Cortex of kidney (tissue), 1 donor: ENCODE measurements at places on chromosomes 3 and 15.

DNA sequence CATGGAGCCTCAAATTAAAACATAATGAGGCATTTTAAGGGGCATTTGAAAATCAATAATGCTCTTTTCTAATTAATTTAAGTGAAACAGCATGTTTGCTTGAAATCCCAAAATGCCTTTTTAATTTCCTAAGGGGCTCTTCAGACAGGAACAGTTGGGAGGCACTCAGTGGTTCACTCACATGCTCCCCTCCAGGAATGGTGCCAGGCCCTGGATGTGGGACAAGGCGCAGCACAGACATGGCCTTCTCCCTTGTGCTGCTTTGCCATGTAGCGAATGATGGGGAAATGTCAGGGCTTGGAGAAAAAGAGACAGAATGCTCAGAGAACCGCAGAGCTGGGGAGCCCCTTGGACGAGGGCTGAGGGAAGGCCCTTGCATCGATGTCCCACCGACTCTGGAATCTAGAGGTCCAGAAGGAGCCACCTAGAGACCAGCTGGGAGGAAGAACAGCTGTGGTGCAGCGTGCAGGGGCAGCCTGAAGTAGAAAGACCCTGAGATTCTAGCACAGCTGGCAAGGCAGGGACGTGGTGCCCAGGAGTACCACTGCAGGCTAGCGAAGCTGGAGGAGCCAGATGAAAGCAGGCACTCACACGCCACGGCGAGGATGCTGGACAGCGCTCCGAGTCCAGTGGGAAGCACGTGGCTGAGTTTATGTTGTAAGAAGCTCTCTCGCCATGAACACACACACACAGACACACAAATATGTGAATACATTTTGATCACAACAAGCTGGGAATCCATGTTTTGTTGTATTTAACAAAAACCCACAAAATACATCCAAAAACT, 27.0 kb downstream of the NSMCE3 start:
- DNase-seq: no peak

- no peak for DNase-seq
Observed at GRCh38 chr3:127175272-127175671, 17.7 kb upstream of the PRR23E start.

DNA sequence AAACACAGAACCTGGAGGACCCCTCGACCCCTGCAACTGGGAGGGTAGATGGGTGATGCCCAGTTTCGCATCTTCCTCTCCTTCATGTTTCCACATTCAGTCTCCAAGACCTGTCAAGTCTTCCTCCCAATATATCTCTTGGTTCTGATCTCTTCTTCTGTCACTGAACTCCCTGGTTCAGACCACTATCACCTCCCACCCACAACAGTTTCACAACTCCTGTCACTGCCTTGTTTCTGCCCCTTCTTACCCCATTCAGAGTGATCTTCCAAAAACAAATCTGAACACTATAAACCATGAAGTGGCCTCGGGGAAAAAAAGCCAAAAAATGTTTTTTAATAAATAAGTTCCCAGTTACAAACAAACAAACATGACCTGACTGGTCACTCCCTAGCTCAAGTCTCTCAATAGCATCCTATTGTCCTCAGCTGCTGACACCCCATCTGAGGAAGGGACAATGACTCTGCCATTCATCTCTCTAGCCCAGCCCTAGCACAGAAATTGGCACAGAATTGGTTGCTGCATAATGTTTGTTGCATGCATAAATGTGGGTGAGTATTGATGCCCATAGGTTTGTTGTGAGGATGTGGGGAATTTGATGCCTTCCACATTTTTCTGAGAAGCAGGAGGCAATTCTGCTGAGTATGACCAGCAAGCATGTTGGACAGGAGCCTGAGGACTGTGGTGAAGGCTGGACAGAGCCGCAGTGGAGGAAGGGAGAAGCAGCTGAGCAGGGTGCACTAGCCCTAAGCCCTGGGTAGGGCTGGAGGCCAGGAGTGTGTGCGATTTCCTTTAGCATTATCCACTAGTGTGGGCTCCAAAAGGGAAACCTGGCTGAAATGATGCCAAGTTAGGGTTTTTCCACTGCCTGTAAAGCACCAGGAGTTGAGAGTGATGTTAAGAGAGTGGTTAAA, 12.2 kb upstream of the XYLB start:
- DNase-seq: no peak

- DNase-seq: no peak
Observed at GRCh38 chr3:69174871-69175737, 52.7 kb upstream of the LMOD3 start.

GRCh38 chr3:161647936-161648470, 151.4 kb downstream of the OTOL1 start:
- DNase-seq: no peak

DNA sequence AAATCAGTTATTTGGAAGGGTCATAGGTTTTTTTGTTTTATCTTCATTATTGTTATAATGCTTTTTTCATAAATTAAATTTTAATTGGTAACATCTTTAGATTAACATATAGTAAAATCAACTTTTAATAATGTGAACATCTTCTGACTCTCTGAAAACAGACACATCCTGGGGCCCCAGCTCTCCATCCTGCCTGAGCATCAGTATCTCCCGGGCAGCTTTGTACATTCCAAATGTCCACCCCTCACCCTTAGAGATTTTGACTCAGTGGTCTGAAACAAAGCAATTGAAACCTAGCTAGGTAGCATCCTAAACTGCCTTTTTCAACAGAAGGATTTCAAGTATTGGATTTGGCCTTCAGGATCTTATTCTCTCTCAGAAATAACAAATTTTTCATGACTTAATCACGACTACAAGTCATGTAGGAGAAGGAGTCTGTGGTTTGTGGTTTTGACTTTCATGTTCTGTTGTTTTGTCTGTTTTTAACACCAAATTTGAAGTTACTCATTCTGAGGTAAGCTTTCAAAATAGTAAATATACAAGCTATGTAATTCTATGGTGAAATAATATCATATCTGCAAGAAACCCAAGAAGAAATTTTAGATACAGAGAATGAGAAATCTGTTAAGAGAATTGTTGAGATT, 147.3 kb upstream of the UBE2E2 start:
- DNase-seq: no peak
